Esophagus mucosa (tissue), 1 donor: ENCODE measurements at places on chromosomes 2 and 18. TPM values are rescaled to one million over a fixed set of nuclear protein-coding genes. Genes with fewer than 3 reads are reported as not detected.
A peak's percentile ranks its signal among the peaks of the same experiment; 100 is the strongest.

- ATAC-seq, result no peak
Measured at GRCh38 chr18:80167931-80168330, 58.9 kb downstream of the ADNP2 start.

- ATAC-seq, result no peak
Measured at GRCh38 chr2:145185696-145186095, 665.8 kb upstream of the ZEB2 start.

DNA sequence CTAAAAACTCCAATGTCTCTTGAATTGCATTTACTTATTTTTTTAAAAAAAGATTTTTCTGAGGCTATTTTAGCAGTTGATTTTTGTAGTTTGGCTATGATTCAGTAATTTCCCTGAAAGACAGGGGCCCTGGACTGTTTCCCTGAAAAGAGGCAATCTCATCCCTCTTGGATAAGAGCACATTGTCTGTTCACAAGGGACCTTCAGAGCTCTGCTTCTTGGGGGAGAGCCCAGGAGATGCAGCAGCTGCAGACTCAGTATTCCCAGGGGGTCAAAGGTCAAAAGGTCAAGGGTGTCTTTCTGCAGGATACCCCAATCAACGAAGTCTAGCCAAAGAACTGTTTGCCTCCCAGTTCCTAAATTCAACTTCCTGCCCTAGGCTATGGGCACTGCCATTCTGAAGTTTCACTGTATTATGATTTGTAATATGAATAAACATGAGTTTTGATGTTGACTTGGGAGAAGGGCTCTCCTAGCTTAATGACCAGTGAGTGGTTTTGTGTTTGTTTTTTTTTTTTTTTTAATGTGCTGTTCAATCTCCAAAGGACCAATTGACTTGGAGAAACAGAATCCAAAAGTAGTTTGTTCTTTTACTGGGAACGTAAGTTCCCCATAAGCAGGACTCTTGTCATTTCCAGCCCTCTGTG lies 157.0 kb upstream of the SERPINE2 start:
- no peak for ATAC-seq

DNA sequence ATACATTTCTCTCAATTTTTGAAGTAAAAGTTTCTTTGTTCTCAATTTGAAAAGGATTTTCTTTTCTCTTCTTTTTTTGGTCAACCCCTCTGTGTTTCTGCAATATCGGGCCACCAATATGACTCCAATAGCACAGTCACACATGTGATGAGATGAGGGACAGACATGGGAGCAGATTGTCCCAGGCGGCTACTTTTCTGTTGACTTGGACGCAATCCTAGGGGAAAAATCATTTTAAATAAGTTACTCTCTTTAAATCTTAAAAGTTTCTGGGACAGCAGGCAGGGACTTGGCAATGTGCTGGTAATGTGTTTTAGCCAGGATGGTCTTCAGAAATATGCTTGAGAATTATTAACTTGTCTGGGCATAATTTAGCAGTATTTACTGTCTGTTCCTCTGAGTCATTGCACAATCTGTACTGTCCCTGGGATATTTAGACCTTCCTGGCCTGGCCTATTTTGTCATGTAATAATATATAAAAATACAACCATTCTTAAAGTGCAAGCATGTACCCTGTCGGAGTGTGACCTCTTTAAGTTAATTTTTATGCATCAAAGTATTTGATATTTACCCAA lies 388.5 kb upstream of the FANCL start:
- no peak for ATAC-seq

DNA sequence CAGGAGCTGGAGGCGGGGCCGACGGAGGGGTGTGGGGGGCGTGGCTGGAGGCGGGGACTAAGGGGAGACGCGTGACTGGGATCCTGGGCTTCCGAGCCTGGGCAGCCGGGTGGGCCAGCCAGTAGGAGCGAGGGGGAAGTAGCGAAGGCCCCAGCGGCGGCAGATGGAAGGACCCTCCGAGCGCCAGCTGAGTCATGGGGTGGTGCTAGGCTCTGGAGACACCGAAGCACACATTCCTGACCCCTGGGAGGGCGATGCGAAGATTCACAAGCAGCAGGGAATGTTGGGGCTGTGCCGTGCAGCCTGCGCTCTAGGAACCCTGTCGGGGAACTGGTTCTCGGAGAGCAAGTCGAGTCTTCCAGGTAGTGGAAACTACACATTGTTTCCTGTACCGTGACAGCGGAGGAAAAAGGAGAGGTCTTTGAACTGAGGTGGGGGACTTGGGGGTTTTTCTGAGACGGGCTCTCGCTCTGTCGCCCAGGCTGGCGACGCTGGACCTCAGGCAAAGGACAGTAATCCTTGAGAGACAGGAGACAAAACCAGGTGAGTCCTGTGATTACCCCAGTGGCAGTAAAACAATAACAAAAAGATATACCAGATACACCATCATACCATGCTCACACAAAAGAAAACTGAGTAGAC lies 650 bp upstream of the AFG3L2 start:
- ATAC-seq, result no peak

GRCh38 chr2:55961318-55961911 lies 37.8 kb upstream of the EFEMP1 start:
- ATAC-seq, result no peak

GRCh38 chr2:45404807-45405297 lies 206.2 kb downstream of the SRBD1 start:
- ATAC-seq, result no peak

Gene C1QL2
- not detected for total RNA-seq

DNA sequence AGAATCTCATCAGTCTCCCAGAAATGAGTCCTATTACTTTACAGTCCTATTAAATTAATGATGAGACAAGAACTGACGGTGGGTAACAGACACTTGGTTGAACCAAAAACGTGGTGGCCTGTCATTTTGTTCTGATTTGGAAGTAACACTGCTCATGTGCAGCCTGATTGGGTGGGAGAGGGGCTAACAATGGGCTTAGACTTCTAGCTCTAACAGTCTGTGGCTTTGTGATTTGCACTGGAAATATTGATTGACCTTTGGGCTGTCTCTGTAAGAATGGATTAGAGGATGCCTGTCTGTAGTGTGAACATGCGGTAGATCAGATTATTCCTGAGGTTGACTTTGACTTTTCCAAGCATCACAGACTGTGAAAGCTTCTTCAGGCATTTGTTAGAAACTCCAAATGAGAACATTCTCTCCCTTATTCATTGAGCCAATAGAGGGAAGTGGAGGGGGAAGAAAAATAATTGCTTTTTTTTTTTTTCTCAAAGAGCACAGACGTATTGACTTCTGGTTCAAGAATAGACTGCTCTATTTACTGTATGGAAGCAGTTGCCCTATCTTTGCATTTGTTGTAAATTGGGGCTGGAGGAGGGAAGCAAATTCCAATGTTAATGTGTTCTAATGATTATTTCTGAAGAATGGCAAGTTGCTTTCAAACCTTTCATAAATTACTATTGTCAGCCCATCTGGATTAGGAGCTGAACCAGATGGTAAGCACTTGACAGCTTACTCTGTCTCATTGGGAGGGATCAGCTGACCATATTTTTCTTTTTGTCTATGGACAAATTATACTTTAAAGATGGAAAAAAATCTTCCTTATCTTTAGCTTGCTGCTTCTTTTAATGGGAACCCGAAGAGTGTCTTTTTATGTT lies 85.8 kb upstream of the TTN start:
- no peak for ATAC-seq

Gene RNF125
- total RNA-seq, result 1.8 TPM

DNA sequence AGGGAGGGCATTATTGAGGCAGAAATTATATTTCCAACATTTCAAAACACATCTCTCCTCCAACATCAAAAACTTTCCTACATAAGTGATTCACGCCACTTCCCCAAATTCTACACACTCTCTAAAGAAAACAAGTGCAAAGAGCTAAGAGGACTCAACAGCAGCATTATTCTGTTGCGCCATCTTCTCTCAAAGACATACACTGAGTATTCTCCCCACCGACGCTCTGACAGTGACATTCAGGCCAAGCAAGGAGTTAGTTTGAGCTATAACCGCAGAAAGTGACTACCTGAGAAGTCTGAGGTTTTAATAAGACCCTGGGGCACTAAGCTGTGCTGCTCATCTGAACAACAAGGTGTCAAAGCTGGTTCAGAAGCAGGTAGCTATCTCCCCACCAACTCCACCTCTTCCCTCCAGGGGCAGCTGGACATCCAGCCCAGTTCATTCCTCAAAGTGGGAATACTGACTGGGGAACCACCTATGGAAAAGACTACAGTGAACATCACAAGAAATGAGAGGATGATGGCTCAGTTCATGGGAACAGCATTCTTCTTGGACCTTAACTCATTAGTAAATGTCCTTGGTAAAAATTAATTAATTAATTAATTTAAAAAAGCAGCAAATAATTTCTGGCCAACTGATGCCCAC lies 309.5 kb upstream of the CCDC68 start:
- ATAC-seq, result no peak

DNA sequence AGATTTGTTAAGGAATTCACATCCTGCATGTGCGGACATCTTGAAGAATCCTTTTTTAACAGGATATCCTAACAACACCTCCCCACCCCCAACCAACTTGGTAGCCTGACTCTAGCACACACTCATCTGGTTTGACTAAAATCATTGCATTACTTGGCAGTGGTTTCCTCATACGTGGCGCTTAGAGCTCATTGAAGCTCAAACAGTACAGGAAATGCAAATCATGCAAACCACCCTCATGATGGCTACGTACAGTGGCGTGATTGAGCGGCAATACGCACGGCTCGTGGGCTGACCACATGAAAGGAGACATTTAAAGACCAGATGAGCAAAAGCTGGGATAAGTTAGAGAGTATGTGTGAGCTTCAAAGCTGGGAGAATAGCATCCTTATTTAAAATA lies 336.2 kb downstream of the ZEB2 start:
- ATAC-seq, result peak; percentile 45

DNA sequence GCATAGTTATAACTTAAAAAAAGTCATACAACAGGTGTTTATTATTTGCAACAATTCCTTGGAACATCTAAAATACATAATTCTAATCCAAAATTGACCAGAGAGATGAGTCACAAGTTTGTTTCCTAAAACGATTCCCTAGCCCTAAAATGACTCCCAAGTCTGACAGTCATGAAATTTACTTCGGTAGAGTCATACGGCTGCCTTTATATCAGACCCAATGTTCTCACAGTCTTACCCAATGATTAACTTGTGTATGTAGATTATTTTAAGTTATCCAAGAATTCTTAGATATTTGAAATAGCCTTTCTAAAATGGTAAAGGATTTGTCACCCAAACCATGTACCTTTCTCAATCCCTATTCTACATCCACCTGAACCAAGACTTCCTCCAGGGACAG lies 174.9 kb downstream of the LAMA1 start:
- ATAC-seq, result no peak

Gene SAG
- total RNA-seq, result not detected

DNA sequence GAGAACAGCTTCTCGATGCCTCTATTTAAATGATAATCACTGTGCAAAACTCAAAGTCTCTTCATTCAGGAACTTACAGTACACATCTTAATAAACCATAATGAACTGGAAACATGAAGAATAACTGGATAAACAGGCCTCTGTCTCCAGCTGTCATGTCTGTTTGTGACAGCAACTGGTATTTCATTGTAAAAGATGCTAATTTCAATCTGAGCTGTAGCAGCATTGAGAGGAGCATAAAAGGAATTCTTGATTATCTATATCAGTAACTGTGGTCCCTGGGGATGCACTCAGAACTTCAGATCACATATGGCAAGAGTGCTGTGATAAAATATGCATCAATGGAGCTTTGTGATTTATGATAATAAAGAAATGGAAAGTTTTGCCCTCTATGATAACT lies 18.8 kb downstream of the CDH20 start:
- ATAC-seq, result no peak

- peak; percentile 87 for ATAC-seq
Measured at GRCh38 chr2:216665242-216665641, 30.1 kb downstream of the IGFBP5 start.

GRCh38 chr2:16114836-16115235 lies 174.5 kb downstream of the MYCN start:
- no peak for ATAC-seq

Gene TXNDC2
- not detected for total RNA-seq

DNA sequence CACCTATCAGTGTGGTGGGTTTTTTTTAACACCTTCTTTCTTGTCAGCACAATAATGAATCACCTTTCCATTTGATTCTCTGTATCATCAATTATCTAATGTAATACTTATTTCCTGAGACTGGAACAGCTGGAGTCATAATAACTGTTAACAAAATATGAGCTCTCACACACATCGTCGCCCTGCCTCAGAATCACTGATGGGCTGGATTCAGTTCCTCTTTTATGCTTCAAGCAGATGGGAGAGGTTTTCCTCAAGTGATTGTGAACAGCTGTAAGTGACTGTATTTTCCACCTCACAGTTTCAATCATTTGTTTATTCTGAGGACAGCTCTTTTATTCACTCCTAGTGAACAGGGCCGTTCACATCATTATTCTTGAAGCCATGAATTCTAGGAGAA lies 330.2 kb downstream of the DSC3 start:
- ATAC-seq, result no peak

GRCh38 chr2:3958465-3958864 lies 255.1 kb downstream of the DCDC2C start:
- no peak for ATAC-seq

- ATAC-seq, result no peak
Measured at GRCh38 chr2:131493199-131493968, 1.2 kb upstream of the MZT2A start.

DNA sequence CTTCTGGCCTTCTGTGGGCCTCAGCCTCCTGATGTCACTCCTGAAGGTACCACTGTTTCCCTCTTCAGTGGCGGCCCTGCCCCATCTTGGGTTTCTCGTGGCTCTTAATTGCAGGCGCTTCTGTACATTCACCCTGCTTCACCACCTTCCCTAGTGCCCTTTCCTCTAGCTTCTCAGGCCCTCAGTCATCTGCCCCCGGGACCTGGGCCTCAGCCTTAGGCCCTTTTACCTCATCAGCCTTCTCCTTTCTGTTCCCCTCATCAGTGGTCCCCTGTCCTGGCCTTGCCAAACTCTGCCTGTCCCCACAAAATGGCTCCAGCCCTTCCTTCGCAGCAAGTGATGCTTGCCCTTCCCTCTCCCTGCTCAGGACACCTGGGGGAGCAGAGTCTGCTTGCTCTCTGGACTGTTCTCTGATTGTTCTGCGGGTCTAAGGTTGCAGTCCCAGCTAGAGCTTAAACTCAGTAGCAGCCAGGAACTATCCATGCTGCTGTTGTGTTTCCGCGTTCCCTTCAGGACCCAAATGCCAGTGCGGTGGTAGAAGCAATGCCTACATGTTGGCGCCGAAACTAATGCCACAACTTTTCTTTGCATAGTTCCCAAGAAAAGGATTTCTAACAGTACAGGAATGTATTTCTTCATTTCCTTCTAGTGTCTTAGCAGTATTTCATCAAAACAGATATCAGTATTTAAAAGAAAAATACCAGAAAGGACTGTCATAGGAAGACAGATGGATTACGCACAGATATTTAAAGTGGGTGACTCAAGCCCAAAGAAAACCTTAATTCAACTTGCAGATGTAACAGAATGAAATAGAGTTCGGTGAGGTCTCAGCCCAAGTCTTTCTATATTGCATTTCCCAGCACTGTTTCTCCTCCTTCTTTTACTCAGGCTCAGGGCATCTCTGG lies 7.5 kb downstream of the ASB1 start:
- ATAC-seq, result no peak

Gene TBC1D8
- 17.8 TPM for total RNA-seq

DNA sequence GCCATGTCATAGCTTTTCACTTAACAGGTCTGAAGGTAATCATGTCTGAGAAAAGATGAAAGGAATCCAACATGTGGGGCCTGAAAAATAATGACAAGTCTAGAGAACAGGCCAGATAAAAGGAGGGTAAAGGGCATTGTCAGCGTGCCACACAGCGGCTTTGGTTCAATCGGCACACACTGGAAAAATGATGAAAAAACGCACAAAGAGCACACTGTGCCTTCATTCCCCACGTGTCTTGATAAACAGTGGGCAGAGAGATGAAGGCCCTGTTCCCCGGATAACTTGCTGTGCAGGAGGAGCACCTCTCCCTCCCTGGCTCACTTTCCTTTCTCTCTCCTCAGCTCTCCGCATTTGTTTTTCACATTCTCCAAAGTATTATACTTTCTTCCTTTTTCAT lies 766.3 kb downstream of the TDRD15 start:
- no peak for ATAC-seq
